ENCODE measurements at places on chromosomes 6 and 20.

DNA sequence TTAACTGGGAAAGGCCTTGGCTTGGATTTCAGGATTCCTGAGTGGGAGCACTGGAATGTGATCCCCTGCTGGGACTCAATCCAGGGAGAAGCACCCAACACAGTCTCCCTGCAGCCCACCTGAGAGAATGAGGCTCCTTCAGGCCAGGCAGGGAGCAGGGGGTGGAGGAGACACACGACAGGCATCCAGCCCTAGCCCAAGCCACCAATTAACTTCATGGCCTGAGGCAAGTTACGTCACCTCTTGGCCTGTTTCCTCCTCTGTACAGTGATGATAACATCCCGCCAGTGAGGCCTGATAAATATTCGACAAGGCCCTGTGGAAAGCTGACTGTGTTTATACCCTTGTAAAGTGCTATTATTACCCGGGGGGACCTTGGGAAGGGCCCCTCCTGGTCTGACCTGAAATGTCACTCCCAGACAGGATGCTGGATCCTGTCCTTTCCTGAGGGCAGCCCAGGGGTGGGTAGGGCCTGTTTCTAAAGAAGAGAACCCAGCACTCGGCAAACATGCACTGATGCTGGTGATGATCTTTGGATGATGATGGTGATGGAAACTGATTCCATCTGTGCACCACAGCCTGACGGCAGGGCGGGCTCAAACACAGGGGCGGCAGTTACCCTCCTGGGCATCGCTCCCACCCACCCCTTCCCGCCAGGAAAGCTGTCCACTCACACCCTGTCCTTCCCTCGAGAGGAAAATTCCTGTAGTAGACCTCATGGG is 12.4 kb downstream of the FRS3 start:
- no peak for DNase-seq

DNA sequence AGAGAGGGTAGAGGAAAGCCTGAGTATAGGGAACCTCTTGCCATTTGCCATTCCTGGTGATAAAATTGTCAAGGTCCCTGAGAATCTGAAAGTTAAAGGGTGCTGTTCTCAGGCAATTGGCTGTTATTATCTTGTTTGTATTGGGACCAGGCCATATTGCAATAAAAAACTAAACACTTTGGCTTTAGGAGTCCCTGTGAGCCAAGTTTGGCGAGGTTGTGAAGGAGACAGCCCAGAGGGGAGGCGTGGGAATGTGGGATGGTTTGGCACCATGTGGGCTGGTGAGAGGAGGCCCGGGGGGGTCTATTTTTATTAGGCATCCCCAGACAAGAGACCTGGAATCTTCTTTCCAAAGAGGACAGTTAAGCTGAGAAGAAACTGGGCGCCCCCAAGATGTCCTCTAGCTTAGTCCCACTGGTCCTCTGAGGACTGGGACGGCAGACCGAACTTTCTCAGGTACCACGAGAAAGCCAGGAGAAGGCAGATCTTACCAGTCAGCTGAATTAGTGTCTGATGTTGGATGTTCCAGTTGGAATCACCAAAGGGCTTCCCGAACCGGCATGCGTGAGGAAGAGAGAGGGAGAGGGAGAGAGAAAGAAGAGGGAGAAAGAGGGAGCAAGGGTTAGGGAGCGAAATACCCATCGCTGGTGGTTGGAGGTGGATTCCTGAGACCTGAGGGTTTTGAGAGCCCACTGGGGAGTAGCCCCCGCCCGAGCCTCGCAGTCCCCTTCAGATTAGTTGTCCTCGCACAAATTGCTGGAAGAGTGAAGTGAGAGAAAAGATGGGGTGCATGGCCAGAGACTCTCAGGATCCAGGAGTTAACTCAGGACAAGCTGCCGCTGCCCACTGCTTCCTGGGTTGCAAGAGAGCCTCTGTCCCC is 24.4 kb downstream of the DYNLT1 start:
- DNase-seq: no peak

GRCh38 chr6:3388786-3389185 is 68.1 kb downstream of the SLC22A23 start:
- no peak for DNase-seq

GRCh38 chr6:126385536-126385935 is 45.6 kb downstream of the CENPW start:
- DNase-seq: no peak

GRCh38 chr20:32972181-32973076 is 31.8 kb downstream of the SUN5 start:
- peak; percentile 52 for DNase-seq

DNA sequence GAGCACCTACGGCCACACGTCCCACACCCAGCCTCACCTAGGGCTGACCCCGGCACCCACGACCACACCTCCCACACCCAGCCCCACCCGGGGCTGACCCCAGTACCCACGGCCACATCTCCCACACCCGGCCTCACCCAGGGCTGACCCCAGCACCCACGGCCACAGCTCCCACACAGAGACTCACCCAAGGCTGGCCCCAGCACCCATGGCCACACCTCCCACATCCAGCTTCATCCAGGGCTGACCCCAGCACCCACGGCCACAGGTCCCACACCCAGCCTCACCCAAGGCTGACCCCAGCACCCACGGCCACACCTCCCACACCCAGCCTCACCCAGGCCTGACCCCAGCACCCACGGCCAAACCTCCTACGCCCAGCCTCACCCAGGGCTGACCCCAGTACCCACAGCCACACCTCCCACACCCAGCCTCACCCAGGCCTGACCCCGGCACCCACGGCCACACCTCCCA is 36.7 kb downstream of the NINL start:
- DNase-seq: no peak

- no peak for DNase-seq
These were observed 8.1 kb upstream of the UBR2 start for GRCh38 chr6:42555477-42556457.

GRCh38 chr6:16623731-16624130 is 137.5 kb downstream of the ATXN1 start:
- DNase-seq: no peak

DNA sequence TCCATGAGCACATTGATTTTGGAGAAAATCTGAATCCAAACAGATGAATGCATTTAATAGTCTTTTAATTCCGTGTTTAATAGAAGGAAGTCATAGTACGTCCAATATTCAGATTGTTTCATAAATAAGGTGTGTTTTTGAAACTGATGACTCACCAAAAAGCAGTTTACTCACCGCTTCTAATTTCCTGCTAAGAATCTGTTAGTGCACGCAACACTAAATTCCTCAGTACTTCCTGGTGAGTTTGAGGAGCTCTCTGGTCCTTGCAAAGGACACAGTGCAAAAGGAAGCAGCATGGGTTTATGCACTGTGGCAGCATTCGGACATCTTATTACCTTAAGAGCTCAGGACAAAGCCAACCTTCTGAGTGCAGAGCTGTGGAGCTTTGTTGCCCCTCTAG is 2.3 kb upstream of the ADGRF1 start:
- DNase-seq: no peak

DNA sequence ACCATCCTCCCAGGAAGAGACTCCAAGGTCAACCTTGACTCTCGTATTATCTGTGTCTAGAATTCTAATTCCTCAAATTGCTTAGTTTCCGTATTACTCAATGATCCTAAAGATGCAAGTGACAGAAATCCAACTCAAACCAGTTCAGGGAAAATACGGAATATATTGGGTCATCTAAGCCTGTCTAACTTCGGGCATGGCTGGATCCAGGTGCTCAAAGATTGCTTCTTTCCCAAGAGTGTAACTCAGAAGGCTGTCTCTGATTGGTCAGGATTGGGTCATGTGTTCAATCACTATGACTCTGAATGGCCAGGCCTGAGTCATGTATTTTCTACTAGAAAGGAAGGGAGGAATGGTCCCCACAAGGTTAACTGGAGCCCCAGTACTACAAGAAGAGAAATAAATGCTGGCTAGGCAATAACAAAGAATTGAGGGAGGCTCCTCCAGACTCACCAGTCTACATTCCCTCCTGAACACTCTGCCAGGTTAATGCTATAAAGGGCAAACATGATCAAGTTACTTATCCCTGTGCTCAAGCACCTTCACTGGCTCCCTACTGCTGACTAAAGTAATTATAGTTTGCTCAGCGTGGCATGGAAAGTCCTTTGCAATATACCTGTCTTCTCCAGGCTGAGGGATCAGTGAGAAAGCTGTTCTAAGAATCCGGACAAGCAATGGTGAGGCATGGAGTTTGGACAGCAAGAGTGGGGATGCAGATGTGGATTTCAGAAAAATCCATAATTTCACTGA is 15.4 kb upstream of the PREX1 start:
- no peak for DNase-seq

GRCh38 chr6:138795809-138796603 is at the start of gene ECT2L:
ECT2L (plus strand) TSS chr6:138796087; CDS start chr6:138813275, 17,188 bp downstream.
- no peak for DNase-seq

- DNase-seq: no peak
These were observed 107.2 kb downstream of the DACT2 start for GRCh38 chr6:168212362-168212761.

DNA sequence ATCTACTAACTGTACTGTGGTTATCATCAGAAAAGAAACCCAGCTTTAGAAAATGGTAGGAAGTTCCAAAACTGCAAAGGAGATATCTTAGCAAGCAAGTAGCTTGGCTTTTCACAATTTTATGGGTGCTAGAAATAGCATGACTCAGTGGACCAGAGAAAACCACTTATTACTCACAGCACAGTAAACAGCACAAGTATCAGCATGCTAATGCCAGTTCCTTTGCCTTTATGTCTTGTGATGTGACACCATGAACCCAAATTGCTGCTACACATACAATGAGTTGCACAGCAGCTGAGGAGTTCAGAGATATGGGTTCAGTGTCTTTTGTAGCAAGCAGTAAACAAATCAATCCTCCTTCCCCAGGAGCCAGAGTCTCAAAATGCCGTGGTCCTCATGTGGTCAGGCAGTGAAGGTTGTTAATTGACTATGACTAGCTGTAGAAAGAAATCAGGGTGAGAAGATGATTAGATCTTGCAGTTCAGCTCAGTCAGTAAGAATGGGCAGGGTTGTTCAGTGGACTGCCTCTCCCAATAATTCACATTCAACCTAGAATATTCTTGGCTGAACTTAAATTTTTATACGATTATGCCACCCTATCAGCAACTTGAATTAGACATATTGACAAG is 73.3 kb downstream of the OPRM1 start:
- DNase-seq: no peak

DNA sequence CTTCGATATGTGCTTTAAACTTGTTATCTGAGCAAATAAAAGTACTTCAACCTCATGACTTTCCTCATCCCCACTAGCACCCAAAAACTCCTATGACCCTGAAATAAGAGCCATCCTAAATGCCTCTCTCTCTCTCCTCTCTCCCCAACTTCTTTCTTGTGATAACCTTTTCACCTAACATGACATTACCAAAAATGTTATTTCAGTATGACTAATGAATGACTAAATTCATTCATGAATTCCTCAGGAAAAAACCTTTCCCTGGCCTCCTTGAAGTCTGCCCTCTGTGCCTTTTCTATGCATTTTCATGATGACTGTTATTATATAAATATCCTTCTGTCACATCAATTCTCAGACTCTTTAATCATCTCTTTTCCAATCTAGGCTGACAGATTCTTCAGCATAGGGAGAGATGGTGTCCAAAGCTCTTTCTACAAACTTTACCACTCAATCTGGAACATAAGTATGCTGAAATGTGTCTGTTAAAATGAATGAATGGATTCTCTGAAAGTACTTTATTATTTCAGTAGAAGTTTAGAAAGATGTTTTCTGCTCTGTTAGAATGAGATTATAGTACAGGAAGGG is 114.3 kb upstream of the GGTLC1 start:
- DNase-seq: no peak

GRCh38 chr6:149335924-149336608 is 18.6 kb downstream of the TAB2 start:
- DNase-seq: no peak

DNA sequence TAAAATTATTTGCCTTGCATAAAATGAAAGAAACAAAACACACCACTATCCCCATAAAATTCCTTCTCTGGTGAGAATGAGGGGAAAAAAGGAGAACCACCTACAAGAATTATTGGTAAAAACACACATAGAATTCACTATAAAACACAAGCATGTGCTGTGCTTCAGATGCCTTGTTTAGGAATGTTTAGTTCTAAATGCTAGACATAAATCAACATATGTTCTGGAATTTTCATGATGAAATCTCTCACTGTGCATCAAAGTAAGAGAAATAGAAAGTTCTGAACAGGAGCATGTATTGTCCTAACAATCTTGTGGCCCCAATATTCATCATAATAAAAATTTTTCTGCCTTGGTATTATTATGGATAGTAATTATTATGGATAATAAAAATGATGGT is 111.0 kb downstream of the PLCB4 start:
- no peak for DNase-seq

- DNase-seq: peak; percentile 34
These were observed 8.3 kb downstream of the SEMG2 start for GRCh38 chr20:45229264-45230056.

DNA sequence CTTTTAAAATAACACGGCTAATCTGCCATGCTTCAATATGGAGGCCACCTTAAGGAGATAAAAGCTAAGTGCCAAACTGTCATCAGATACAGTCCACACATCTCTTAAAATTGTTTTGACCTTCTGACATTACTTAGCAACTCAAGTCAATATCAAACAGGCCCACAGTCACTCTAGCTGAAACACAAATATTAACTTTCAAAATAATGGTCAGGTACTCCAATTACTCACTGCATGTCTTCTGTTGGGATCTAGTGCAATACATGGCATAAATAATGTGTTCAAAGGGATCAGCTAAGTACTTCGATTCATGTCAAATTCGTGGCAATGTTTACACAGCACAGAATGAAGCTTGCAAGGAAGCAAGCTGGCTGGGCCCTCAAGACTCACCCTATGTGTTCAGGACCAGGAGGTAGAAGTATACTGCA is 133.9 kb upstream of the BEND6 start:
- DNase-seq: no peak

Measured in stimulated activated CD4-positive, alpha-beta T cell treated with anti-CD3 and anti-CD28 coated beads, Interleukin-15, amount 100 ng/mL, for 1 hour (primary cell).